Right atrium auricular region (tissue), 2 donors: ENCODE measurements at places on chromosomes 3 and 15. TPM values are rescaled to one million over a fixed set of nuclear protein-coding genes. Genes with fewer than 3 reads are reported as not detected.

- no peaks in the 10 kb centered on the region for H3K36me3 ChIP-seq
- H3K27me3 ChIP-seq, result no peaks in the 10 kb centered on the region
- no peak overlapping the region for H3K27ac ChIP-seq
- no peak overlapping the region for H3K4me3 ChIP-seq
Observed at GRCh38 chr3:50381383-50381782, 22.1 kb upstream of the TMEM115 start.

- H3K4me3 ChIP-seq, result no peak overlapping the region
- no peaks in the 10 kb centered on the region for H3K4me1 ChIP-seq
- H3K36me3 ChIP-seq, result no peaks in the 10 kb centered on the region
- H3K27me3 ChIP-seq, result no peaks in the 10 kb centered on the region
Observed at GRCh38 chr3:27532426-27533260, 48.5 kb upstream of the SLC4A7 start.

DNA sequence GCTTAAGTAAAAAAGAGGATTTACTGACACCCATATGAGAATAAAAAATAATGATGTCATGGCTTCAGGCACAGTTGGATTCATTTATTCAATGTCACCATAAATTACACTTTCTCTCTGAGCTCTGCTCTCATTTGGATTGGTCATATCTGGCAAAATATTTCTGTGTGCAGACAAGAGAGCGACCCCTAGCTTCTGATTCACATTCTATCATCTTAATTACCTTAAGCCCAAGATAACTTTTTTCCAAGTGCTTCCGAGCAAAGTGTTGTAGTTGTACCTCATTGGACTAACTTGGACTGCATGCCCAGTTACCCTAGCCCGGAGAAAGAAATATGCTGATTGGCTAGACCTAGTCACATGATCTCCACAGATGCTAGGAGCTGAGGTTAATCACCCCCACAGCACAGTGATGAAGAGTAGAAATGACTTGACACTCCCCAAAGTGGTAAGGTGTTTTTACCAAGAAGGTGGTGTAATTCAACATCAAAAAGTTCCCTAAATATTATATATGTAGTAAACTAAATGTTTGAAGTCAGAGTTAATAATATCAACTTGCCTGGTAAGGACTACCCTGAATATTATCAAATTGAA, 552.2 kb upstream of the SUCLG2 start:
- no peak overlapping the region for H3K27ac ChIP-seq
- no peaks in the 10 kb centered on the region for H3K36me3 ChIP-seq
- H3K27me3 ChIP-seq, result no peaks in the 10 kb centered on the region
- DNase-seq, result no peak
- H3K4me3 ChIP-seq, result no peak overlapping the region

SPINT1 gene
- total RNA-seq, result 13.0 TPM

CHRFAM7A gene
- total RNA-seq, result 1.2 TPM

CCDC174 gene
- total RNA-seq, result 9.4 TPM

KCNAB1 gene
- 2.0 TPM for total RNA-seq

FBLN2 gene
- total RNA-seq, result 185 TPM
